ENCODE measurements at places on chromosomes 4 and X. TPM values are rescaled to one million over a fixed set of nuclear protein-coding genes. Genes with fewer than 3 reads are reported as not detected.

Gene CT45A1
- not detected for total RNA-seq

Gene L1CAM
- 19.0 TPM for total RNA-seq

Gene PASD1
- not detected for total RNA-seq

Gene GPR78
- not detected for total RNA-seq

Gene CHM
- 16.3 TPM for total RNA-seq

Gene TBX22
- not detected for total RNA-seq

Gene TLR10
- not detected for total RNA-seq

Gene TGIF2LX
- total RNA-seq, result not detected

Gene ZFP42
- total RNA-seq, result not detected

Gene SMAD1
- 10.8 TPM for total RNA-seq

Gene SHROOM2
- 11.9 TPM for total RNA-seq

Gene CD40LG
- not detected for total RNA-seq

Gene VCX
- total RNA-seq, result not detected

Gene NUDT10
- 1.9 TPM for total RNA-seq

Gene GAGE1
- total RNA-seq, result not detected
